ENCODE measurements at places on chromosomes 16 and 17.

DNA sequence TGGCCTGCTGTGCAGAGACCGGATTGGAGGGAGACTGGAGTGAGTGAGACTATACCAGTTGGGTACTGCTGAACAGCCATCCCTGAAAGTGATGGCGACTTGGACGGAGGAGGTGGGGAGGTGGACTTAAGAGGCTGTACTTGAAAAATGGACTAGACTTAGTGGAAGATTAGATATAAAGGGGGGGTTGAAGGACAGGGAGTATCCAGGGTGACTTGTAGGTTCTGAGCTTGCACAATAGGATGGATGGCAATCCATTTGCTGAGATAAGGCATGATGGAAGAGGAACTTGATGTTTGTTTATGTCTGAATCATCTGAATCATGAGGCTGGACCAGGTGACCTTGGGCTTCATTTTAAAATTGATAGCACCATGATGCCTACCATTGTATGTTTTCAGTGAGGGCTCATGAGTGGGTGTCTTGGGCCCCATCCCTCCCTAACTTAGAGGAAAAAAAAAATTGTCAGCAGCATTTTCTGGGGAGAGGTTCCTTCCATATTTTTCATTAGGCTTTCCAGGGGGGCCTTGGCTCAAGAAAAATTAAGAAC lies 41.2 kb downstream of the PRKCA start:
- no peak for DNase-seq

DNA sequence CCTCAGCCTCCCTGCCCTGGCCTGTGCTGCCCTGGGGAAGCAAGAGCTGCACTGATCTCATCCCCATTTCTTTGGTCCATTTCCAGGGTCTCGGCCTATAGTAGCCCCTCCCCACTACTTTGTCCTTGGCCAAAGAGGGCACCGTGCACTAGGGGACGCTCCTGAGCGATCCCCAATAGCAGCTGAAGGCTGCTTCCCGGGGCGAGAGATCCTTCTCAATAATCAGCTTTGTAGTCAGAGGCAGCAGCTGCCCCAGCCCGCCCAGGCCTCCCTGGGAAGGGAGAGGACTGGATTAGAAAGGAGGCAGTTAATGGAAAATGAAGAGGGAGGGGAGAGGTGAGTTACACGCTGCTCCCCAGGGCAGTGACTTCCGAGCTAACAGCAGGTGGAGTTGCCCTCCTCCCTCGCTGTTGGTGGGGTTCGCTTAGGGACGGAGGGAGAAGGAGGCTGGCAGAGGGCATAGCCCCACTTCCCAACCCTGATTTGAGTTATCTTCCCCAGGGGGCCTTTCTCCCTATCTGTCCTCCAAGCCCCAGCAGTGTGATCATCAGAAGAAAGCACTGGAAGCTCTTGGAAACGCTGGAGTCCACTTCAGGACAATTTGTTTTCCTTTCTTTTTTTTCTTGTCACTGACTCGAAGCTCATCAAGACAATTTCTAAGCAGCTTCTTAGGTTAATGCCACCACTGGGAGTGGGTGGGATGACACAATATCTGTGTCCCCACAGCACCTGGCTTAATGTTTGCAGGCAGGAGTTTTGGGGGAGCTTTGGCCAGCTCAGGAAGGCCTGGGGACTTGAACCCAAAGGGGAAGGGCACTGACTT lies 2.6 kb downstream of the MXRA7 start:
- no peak for DNase-seq

DNA sequence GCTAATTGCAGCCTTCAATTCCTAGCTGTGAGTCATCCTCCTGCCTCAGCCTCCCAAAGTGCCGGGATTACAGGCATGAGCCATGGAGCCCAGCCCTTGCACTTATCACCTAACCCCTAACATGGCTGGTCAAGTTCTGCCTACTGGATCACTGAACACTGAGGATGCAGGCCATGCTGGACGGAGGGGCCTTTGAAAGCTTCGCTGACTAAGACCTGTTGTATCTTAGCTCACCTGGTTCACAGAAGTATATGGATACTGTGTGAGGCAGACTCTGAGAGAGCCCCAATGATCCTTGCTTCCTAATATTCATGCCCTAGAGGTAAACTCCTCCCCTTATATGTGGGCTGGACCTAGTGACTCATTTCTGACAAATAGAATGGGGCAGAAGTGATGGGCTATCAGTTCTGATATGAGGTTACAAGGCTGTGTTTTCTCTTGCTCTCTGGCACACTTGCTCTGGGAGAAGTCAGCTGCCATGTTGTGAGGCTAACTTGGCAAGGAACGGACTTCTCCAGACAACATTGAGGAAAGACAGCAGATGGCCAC lies 11.7 kb upstream of the TMIGD1 start:
- DNase-seq = no peak

DNA sequence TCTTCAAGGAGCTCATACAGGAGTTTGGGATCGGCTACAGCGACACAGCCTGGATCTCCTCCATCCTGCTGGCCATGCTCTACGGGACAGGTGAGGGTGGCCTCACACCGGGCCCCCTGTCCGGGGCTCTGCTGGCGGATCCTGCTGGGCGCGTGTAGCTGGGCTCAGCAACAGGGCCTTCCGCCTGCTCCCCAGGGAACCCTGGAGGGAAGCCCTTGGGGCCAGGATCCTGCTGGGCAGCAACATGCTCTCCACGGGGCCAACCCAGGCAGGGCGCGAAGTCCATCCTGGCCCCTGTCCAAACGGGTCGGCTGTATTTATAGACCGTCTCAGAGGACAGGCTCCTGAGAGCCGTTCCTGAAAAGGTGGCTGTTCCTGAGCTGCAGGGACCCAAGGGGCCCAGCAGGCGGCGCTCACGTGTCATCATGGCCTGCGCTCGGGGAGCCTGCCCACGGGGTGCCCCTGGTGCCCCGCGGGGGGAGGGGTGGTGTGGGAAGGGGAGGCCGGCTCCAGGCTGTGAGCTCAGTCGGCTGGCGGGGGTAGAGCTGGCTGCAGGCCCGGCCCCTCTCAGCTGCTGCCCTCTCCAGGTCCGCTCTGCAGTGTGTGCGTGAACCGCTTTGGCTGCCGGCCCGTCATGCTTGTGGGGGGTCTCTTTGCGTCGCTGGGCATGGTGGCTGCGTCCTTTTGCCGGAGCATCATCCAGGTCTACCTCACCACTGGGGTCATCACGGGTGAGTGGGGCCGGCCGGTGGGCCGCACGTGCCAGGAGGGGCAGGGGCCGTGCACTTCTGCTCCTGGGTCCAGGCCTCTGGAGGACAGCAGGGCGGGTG lies 7.5 kb downstream of the SLC16A3 start:
- DNase-seq = peak; percentile 61

DNA sequence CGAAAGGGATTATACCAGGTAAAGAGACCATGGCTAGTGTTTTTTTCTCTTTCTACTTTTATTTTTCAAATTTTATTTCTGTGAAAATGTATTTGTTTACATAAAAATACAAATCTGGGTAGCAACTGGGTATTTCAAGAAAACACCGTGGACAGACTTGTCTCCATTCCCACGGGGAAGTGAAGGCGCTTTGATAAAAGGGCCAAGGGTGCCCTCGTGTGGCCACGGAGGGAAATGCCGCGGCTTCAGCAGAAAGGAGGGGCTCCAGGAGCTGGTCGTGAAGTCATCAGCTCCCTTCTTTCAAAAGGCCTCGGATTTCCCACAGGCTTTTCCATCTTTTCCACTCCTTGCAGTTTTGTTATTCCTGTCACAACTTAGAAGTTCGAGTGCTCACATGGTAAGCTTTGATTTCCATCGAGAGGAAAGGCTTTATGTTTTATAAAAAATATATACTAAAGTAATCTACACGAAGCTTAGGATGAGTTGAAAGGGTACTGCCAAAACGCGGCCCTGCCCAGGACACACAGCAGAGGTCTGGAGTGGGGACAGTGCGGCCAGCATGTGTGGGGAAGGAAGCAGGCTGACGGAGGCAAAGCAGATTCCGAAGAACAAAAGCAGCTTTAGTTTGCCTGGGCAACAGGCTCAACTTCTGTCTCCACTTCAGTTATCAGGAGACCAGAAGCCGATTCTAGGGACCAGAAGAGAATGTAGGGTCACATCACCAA lies 15.3 kb upstream of the MNT start:
- peak; percentile 85 for DNase-seq

DNA sequence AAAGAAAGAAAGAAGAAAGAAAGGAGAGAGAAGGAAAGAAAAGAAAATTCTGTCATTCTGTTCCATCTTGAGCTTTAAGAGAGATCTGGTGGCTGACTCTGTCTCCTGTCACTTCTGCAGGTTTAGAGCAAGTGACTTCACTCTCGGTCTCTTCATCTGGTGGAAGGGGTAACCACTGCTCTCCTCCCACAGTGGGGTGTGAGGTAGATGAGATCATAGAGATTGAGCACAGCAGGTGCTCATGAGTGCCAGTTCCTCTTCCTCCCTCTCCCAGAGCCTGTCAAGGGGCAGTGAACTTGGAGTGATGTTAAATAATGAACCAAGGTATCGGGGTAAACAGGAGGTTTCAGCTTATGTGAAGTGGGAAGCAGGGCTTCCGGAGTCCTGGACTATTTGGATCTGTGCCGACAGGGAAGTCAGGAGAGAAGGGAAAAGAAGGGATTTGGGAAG lies 47.7 kb downstream of the BEAN1 start:
- DNase-seq = no peak

- no peak for DNase-seq
Observed at GRCh38 chr16:46715769-46716305, 26.4 kb downstream of the ORC6 start.

DNA sequence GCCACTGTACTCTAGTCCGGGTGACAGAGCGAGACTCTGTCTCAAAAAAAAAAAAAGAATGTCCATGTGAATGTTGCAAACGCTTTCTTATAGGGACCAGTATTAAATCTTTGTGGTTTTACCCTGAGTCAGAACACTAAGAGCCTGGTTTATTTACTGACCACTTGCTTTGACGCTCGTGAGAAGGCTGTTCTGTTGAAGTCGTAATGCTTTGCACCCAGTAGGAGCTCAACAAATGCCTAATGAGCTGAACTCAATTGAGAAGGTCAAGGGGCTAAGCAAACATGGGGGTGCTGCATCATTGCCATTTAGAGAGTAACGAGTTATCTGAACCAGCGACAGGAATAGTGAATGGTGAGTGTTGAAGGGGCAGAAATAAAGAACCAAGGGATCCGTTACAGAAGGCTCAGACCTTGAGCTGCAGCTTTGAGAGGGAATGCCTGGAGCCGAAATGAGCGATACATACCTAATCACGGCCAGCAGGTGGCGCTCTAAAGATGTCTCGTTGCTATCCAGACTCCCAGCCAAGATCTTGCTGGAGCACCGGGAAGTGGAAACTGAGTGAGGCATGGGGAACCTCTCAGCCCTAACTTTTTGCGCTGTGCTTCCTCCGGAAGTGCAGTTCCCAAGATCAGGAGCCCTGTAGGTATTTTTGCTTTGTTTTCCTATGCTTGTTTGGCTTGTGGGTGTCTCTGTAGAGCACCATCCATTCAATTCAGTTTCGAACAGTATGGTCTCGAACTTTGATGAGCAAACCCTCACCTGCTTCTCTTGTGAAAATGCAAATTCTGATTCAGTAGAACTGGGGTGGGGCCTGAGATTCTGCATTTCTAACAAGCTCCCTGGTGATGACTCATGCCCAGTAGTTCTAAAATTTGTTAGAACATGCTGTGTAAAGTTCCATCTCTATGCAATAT lies 12.6 kb upstream of the RNF222 start:
- peak; percentile 84 for DNase-seq

GRCh38 chr17:36940313-36941264 lies 3.3 kb downstream of the LHX1 start:
- no peak for DNase-seq

GRCh38 chr17:64056269-64057005 lies 36.0 kb upstream of the ICAM2 start:
- DNase-seq = no peak

- DNase-seq = no peak
Observed at GRCh38 chr16:12771341-12771798, 32.3 kb downstream of the CPPED1 start.

- no peak for DNase-seq
Observed at GRCh38 chr17:6259899-6260298, 175.0 kb downstream of the AIPL1 start.

DNA sequence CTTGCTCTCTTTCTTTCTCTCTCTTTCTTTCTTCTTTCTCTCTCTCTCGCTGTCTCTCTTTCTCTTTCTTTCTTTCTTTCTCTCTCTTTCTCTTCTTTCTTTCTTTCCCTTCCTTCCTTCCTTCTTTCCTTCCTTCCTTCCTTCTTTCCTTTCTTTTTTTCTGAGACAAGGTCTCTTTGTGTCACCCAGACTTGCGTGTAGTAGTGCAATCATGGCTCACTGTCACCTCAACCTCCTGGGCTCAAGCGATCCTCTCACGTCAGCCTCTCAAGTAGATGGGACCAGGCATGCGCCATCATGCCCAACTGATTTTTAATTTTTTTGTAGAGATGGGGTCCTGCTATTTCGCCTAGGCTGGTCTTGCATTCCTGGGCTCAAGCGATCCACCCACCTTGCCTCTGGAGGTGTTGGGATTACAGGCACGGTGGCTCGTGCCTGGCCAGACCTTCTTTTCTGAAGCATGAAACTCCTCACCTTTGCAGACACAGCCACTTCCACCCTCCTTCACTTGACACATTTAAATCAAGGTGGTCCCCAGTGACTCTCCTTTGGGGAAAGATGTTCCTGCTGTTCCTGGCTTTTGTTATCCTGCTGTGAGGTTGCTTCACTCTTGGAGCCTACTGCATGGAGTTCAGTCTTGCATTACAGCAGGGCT lies 26.8 kb upstream of the NKD1 start:
- DNase-seq = no peak

DNA sequence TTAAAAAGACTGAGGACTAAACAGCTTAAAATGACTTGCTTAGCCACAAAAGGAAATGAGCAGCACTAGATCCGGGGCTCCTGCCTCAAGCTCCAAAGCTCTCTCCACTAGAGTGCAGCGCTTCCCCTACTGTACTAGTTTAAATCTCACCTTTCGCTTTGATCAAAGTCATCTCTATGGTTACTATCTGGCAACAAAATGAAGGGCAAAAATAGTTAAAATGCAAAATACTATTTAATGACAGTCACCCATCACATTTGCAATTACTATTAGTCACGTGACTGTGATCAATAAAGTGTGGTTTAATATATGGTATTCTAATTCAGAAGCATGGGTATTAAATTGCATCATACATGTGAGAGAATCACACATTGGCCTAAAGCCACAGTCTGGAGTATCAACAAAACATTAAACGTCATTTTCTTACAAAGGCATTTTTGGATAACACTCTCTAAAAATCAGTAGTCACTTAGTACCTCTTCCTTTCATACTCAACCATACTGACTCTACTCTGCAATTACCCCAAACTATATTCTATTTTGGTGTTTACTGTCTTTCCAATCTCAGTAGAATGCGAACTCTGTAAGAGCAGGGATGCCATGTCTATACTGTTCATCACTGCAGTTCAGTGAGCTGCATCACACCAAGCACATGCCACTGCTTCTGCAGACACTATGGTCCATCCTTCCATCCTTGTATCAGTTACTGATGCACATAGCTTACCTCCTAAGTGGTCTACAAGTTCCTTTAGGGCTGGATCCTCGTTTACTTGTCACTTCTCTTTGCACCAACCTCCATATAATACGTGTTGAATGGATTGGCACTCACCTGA lies 6.2 kb downstream of the PSMD12 start:
- DNase-seq = no peak
